ENCODE measurements at places on chromosomes 4 and X.

DNA sequence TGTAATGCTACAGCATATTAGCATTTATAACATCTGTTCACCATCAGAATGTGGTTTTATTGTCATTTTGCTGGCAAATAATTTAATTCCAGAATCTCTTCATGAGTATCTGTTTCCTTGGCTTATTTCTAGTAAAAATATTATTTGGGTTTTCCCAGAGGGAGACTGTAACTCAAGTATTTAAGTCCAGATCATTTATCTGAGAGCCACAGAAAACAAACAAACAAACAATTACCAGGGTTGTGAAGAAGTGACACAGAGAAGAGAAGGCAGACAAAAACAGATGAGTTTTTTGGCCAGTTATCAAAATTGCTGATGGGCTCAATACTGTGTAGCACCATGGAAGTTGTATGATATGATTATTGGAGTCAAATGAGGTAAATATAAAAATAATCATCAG is 515.1 kb downstream of the TECRL start:
- no peak for DNase-seq

DNA sequence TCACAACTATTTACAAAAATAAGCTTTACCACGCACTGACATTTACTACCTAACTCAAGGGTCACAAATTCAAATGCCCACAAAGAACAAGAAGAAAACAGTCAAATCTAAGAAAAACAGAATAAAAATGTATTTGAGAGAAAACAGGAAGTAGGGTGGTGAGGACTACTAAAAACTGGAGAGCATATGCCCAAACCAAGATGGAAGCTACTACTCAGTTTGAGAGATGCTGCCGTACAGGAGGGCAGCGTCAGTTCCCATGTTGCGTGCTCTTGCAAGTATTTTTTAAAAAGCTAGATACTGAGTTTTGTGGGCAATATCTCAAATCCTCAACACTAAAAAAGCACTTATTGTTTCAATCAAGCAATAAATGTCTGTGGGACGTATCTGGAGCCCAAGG is 16.2 kb downstream of the HNRNPD start:
- no peak for DNase-seq

- DNase-seq: no peak
Measured at GRCh38 chr4:143351774-143352451, 15.2 kb downstream of the GAB1 start.

DNA sequence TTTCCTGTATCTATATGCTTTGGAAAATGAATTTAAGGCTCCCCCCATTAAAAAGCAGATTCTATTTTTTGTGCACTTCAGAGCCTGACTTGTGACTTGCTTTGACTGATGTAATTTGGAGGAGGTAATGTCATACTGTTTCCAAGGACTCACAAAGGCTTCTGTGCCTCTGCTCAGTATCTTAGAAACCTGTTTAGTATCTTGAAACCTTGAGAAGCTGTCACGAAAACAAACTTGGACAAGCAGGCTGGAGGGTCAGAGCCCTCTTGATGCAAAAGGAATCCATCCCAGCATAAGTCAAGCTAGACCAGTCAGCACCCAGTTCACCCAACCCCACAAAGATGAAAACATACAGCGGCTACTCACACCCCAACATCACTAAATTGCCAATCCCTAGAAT is 560.0 kb upstream of the PCDH7 start:
- no peak for DNase-seq

DNA sequence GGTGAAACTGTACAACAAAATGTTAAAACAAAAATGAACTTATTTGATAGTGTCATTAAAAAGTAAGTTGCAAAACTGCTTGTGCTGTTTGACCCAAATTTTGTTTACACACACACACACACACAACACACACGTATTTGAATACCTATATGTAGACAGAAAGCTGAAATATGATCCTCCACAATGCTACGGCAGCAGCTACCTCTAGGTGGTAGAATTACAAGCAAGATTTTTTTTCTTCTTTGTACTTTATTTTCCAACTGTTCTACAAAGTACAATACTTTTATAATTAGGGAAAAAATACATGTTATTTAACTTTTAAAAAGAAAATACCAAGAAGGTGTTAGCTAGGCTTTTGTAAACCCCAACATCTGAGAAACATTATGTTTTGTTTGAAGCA is 1.2 kb downstream of the CYTL1 start:
- no peak for DNase-seq

DNA sequence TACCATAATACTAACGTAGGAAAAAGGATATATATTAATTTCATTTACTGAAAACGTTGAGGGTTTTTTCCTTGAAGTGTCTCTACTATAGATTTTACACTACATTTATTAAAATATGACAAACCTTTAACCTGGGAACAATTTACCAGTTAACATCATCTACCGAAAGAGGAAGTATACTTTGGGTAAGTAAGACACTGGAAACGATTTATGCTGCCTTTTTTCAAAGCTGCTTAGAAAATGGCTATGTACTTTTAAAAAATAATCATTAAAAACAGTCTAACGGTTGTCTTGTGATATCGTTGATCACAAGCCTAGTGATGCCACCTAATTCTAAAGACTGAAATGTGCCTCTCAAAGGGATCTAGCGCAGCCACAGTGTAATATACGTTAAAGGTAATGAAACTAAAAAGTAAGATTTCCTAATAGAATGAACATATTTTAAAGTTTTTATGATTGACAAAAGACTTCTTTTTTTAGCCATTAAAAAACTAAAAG is 50.4 kb downstream of the STX18 start:
- DNase-seq: no peak

- no peak for DNase-seq
Measured at GRCh38 chr4:102505708-102506107, 4.5 kb downstream of the NFKB1 start.

- DNase-seq: no peak
Measured at GRCh38 chrX:18701621-18702361, 5.7 kb upstream of the PPEF1 start.

- DNase-seq: no peak
Measured at GRCh38 chr4:142347241-142347640, 498.9 kb downstream of the INPP4B start.

DNA sequence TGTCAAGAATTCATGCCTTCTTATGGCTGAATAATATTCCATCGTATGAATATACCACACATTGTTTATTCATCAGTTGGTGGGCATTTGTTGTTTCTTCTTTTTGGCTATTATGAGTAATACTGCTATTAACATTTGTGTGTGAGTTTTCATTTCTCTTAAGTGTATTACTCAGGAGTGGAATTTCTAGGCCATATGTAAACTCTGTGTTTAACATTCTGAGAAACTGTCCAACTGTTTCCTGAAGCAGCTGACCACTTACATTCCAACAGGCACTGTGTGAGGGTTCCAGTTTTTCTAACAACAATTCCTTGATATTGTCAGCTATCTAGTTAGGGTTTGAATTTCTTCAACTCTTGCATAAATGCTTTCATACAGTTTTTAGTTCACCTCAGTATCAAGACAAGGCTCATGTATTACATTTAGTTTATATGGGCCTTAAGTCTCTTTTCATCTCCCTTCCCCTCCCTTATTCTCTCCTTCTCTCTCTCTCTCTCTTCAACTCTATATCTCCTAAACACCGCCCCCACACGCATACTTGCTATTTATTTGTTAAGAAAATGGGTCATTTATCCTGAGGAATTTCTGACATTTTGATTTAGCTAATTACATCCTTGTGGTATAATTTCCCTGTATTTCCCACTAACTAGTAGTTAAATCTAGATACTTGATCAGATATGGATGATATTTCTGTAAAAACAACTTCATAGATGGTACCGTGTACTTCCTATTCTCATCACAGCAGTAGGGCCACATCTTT is 77.4 kb downstream of the WDR19 start:
- no peak for DNase-seq

- peak; percentile 6 for DNase-seq
Measured at GRCh38 chr4:26803211-26803861, 57.3 kb upstream of the STIM2 start.

GRCh38 chr4:105679186-105679585 is 29.3 kb downstream of the INTS12 start:
- no peak for DNase-seq

GRCh38 chrX:107565931-107566603 is 62.2 kb upstream of the PRPS1 start:
- DNase-seq: no peak

DNA sequence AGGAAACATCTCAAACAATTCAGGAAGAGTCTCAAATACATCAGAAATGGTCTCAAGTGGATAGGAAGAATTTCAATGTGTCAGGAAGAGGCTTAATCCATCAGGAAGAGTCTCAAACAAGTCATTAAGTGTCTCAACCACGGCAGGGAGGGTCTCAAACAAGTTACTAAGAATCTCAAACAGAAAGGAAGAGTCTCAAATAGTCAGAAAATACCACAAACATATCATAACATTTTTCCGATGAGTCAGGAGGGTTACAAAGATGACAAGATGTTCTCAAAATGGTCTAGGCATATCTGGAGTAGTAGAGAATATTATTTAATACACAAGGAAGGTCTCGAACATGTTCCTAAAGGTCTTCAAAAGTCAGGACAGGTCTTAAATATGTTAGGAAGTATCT is 109.3 kb upstream of the USP9X start:
- no peak for DNase-seq

GRCh38 chr4:158535130-158535614 is 13.5 kb downstream of the RXFP1 start:
- DNase-seq: no peak

DNA sequence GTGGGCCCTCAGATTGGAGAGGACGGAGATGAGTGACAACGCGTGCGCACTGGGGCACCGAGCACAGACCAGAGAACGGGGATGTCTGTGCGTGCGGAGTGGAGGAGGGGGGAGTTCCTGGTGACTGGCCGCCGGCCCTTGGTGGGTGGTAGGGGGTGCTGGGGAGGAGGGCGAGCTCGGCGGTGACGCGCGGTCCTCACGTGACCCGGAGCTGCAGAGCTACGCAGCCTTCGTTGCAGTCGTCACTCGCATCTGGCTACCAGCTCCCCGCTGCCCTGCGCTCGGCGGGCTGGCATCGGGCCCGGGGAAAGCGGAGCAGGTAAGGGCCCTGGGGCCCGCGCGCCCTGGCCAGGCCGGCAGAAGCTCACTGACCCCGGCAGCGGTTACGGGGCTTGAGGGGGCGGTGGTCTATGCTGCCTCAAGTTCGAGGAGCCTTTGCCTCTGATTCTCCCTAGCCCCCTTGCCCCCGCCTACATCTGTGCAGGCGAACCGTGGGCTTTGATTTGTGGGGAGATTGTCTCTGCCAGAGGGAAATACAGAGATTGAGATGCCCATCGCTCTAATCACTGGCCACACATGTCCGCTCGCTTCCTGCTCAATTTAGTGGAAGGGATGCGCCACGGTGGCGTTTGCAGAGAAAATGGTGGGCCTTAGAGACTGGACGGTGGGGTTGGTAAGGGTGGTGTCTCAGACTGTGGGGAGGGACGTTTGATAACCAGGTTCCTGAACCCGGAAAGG is at the start of gene ARMCX4:
Gene ARMCX4, plus strand, starts transcription at position 245 of the 738 bp plus-strand sequence. CDS start 3,134 bp downstream, outside the sequence.
- DNase-seq: no peak

- no peak for DNase-seq
Measured at GRCh38 chr4:99356992-99357391, 4.4 kb upstream of the ADH1C start.

GRCh38 chr4:87087015-87087414 is 133.4 kb downstream of the KLHL8 start:
- DNase-seq: no peak

DNA sequence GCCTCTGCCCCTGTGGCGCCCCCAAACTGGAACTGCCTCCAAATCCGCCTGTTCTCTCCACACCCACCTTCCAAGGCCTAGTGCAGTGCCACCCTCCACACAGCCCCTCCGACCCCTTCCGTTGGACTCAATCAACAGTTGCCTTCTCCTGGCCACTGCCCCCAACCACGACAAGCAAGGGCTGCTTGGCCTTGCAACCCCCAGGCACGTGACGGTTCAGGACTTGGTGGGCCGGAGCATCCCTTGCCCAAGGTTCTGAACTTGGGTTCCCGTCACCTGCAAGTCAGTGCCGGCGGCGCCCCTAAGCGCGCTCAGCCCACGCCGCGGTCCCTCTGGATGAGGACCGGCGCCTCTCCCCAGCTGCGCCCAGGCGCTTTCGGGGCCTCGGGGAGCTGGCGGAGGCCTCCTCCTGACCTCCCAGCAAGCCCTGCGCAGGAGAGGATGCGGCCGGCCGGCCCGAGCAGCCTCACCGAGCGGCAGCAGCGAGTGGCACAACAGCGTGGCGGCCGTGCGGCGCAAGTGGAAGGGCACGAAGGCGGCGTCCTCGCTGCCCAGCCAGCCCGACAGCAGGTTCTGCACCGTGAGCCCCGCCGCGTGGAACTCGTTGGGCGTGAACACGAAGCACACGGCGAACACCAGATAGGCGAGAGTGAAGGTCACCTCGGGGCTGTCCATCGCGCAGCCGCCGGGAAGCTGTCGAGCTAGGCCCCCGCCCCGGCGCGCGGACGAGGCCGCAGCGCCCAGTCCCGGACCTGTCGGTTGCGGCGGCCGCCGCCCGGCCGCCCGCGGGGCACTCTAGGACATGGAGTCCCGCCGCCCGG is 750 bp downstream of the TMEM129 start:
- DNase-seq: peak; percentile 46

DNA sequence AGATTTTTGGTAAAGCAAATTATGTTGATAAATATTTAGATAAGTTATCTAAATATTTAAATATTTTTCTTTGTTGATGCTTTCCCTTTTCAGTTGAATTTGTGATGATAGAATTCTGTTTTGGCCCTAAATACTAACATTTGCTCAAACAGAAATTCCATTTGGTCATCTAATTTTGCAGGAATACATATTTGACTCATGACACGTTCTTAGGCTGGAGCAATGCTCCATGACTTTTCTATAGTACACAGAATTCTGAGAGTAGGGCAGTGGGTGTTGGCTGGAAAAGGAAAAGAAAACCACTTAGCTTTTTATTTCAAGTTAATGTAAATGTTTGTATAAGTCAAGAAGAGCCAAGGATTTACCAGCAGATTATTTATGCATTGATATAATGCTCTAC is 58.6 kb upstream of the GK2 start:
- DNase-seq: no peak

GRCh38 chr4:174198828-174199227 is 84.6 kb downstream of the FBXO8 start:
- no peak for DNase-seq

GRCh38 chr4:24777536-24778463 is 17.6 kb upstream of the SOD3 start:
- DNase-seq: no peak

DNA sequence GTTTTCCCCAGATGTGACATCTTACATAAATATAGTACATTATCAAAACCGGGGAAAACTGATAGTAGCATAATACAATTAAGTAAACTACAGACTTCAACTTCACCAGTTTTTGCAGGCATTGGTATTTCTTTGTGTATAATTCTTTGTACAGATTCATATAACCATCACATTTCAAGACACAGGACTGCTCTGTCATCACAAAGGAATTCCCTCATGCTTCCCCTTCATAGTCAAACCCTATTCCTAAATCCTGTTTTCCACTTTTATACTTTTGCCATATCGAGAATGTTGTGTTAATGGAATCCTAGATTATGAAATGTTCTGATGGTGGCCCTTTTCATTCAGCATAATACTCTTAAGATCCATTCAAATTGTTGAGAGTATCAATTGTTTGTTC is 36.0 kb downstream of the STIM2 start:
- no peak for DNase-seq

- no peak for DNase-seq
Measured at GRCh38 chrX:133661962-133662839, 246.9 kb upstream of the GPC4 start.
